ENCODE measurements at places on chromosomes 1 and 21. TPM values are rescaled to one million over a fixed set of nuclear protein-coding genes. Genes with fewer than 3 reads are reported as not detected.

DNA sequence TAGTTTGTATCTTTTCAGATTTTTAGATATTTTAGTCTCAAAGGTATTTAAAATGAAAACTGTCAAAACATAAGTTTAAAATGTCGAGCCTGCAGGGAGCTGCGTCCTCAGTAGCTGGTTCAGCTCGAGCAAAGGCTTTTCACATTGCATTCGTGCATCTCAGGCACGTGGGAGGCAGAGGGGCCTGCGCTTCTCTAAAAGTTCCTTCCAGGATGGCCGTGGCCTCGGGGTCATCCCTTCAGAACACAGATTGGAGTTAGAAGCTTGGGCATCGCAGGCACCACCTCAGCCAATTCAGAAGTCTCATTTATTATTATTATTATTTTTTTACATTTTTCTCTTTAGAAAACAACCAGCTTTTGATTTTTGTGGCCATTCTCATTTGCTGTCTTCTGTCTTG is 66.9 kb upstream of the DIP2A start:
- no peak for DNase-seq

Gene RGS8
- not detected for total RNA-seq

Gene C1orf146
- not detected for total RNA-seq

GRCh38 chr1:77514921-77515776 is 167.3 kb downstream of the ZZZ3 start:
- peak; percentile 81 for DNase-seq

DNA sequence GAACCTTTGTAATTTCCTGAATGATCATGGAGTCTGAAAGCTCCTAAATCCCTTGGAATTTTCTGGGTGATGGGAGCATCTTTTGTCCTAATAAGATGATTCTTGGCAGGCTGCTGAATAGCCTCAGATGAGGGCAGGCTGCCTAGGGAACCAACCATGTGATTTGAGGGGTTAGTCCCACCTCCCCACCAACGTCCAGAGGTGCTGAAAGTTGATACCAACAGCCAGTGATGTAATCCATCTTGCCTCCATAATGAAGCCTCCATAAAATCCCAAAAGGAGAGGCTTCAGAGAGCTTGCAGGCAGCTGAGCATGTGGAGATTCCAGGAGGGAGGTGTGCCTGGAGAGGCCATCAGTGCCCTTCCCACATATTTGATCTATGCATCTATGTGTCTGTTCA is 43.7 kb downstream of the GTF2B start:
- no peak for DNase-seq

DNA sequence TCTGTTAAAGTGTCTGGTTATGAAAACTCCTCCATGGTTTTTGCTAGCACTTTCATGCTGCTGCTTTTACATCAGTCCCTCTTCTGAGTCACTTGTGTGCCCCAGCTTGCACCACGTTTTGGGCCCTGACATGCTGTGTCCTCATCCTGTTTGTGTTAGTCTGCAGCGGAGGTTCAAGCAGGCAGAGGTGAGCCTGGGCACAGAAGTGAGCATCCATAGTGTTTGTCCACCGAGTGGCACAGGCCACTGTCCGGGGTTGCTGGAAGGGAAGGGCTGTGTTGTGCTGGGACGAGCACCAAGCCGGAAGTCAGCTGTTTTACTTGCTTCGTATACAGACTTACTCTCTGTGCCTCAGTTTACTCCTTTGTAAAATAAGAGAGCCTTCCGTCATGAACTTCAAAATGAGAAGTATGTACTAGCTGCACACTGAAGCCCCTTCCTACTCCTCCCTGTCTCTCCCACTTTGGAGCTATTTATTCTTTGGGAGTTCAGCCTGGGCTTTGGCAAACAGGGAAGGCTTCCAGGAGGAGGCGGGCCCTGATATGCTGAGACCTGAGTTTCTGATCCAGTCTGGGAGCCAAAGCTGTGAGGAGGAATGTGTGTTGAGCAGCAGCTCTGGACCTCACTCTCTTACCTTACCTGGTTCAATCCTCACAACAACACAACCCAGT is 10.7 kb upstream of the LAPTM5 start:
- DNase-seq, result no peak

Data from HFFc6 (cell line).